KBM-7 (cell line): ENCODE measurements at places on chromosomes 4 and X.

GRCh38 chr4:162683659-162684370, 482.9 kb downstream of the NAF1 start:
- no peak for DNase-seq

DNA sequence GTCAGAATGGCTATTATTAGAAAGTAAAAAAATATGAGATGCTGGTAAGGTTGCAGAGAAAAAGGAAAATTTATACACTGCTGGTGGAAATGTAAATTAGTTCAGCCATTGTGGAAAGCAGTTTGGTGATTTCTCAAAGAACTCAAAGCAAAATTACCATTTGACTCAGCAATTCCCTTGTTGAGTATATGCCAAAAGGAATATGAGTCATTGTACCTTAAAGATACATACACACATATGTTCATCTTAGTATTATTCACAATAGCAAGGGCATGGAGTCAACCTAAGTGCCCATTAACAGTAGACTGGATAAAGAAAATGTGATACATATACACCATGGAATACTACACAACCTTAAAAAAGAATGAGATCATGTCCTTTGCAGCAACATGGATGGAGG, 148.2 kb downstream of the COMMD8 start:
- DNase-seq: no peak

- DNase-seq: peak; percentile 45
Measured at GRCh38 chr4:26069218-26069617, 155.2 kb downstream of the SMIM20 start.

- no peak for DNase-seq
Measured at GRCh38 chr4:37219242-37219641, 25.3 kb upstream of the NWD2 start.

DNA sequence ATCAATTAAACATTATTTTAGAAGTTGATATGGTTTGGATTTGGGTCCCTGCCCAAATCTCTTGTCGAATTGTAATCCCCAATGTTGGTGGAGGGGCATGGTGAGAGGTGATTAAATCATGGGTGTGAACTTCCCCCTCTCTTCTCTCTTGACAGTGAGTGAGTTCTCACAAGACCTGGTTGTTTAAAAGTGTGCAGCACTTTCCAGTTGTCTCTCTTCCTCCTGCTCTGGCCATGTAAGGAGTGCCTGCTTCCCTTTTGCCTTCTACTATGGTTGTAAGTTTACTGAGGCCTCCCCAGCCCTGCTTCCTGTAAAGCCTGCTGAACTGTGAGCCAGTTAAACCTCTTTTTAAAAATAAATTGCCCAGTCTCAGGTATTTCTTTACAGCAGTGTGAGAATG, 141.4 kb downstream of the GALNTL6 start:
- peak; percentile 54 for DNase-seq

DNA sequence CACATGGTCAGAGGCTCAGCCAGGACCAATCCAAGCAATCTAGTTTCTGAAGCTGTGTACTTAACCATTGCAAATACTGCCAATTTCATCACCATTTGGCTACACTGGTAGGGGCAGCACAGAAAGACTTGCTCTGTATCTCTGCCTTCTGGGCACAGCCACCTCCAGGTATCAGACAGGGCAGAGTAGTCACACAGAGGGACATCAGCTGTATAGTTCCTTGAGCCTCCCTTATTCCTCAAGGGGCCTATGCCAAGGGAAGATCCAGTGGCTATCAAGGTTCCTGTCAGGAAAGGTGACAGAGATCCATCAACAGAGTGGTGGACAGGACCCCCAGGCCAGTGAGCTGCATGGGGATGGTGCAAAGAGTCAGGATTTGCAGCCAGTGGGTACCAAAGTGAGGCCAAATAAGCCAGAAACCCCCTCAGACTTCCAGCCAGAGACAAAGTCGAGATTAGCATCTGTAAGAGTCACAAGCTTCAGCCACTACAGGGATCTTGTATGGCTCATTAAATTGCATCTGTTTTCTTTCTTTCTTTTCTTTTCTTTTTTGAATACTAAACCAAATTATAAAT, 381.6 kb upstream of the CPEB2 start:
- no peak for DNase-seq

- DNase-seq: no peak
Measured at GRCh38 chr4:183153190-183153916, 54.3 kb downstream of the WWC2 start.

DNA sequence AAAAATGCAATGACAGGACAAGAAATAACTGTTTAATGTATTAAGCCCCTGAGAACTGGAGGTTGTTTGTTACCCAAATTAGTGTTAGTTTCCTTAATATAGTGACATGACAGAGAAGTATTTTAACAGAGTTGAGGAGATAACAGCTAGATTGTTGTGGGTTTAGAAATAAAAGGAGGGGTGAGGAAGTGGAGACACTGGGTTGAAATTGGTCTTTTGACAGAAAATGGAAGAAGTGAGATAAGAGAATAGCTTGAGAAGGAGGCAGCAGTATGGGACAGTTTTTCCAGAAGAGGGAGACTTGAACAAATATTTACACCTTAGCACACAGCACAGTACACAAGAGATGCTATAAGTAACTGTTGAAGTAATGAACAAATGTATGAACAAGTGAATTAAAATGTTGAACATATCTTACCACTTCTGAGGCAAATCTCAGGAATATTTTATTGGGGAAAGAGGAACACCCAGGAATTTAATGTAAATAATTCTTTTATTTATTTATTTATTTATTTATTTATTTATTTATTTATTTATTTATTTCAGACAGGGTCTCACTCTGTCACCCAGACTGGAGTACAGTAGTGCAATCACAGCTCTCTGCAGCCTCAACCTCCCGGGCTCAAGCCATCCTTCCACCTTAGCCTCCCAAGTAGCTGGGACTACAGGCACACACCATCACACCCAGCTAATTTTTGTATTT, 58.0 kb upstream of the EGFL6 start:
- DNase-seq: no peak

- no peak for DNase-seq
Measured at GRCh38 chr4:102524691-102525090, 23.5 kb downstream of the NFKB1 start.

DNA sequence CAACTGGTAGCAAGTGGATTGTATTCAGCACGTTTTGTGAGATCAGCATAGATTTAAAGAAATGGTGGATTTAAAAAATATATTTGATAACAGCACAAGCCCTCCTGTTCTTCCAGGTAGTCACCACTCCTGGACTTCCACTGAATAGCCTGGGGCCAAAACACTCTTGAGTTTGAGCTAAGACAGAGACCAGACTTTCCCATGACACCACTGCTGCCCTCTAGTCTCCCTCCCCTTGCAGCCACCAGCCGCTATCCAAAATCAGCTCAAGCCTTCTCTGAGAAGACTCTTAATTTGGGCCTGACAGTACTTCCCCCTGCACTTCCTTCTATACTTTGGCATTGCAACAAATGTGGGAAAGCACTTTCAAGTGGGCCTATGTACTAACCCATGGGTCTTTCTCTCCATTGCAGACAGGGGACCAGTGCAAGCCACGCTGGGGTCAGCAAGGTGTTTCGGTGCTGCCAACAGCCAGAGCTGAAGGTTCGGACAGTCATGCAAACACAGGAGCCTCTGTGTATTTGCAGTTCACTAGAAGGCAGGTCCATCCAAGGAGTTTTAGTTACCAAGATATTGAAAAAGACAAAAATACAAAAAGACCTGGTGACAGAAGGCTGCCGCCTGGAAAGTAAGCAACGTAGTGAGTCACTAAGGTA, 40.5 kb upstream of the KLHL13 start:
- DNase-seq: no peak

GRCh38 chr4:173547889-173548288, 17.9 kb upstream of the HAND2 start:
- DNase-seq: no peak

DNA sequence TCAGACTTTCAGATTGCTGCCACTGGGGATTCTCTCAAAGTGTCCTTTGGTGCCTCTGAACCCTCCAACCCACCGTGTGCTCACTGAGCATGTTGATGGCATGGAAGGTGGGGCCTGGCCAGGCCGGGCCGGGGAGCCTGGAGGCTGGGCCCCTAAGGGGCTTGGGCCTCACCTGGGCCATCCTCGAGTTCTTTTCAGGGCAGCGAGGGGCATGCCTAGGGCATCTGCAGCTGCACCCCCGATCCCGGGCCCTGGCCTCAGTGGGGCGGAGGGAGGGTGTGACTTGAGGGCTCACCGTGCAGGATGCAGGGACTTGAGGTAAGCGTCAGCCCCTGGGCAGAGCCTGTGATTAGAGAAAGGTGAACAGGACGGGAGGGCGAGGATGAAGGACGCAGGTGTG, 1.6 kb upstream of the SH3TC1 start:
- DNase-seq: no peak

DNA sequence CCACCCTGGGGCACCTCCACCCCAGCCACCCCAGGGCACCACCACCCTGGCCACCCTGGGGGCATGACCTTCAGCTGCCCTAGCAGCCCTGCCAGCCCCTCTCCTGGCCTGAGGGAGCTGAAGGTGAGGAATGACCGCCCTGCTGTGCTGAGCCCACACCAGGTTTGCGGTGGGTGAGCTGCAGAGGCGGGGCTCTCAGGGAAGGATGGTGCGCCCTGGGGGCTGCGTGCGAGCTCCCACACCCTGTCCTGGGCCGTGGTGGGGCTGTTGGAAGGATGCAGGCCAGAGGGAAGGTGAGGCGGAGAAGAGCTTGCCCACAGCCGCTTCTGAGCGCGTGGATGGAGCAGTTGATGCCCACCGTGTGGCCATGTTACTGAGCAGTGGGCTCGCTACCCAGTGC, 17.7 kb downstream of the UVSSA start:
- DNase-seq: no peak

DNA sequence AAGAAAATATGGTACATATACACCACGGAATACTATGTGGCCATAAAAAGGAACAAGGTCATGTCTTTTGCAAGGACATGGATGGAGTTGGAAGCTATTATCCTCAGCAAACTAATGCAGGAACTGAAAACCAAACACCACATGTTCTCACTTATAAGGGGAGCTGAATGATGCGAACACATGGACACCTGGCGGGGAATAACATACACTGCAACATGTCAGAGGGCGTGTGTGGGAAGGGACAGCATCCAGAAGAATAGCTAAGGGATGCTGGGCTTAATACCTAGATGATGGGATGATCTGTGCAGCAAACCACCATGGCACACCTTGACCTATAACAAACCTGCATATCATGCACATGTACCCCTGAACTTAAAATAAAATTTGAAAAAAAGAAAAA, 19.5 kb upstream of the CNKSR2 start:
- no peak for DNase-seq

DNA sequence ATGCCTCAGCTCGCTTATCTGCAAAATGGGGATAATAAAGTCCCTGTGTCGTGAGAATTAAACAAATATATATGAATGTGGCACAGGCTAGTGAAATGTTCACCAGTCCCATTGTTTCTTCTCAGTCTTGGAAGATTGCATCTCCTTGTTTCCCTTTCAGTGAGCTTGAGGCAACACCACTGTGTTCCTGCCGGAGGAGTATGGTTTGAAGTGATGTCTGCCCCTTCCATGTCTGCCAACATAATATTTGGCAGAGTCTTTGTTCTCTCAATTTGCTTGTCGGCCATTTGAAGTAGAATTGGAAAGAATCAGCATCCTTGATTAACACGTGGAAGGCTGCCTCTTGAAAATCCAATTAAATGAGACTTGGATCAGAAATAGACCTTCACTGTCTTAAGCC, 1088.5 kb upstream of the INTU start:
- DNase-seq: no peak

DNA sequence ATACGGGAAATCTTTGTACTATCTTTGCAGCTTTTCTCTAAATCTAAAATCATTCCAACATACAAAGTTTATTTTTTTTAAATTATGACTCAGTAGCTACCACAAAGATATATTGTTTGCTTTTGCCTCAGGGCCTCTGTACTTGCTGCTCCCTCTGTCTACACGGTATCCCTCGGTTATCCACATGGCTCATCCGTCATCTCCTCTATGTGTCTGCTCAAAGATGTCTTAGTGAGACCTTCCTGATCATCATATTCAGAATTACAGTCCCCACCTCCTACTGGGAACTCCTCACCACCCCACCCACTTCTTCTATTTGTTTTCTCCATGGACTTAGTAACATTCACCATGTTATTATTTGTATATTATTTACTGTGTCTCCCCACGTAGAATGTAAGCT, 107.8 kb downstream of the PARM1 start:
- DNase-seq: no peak

DNA sequence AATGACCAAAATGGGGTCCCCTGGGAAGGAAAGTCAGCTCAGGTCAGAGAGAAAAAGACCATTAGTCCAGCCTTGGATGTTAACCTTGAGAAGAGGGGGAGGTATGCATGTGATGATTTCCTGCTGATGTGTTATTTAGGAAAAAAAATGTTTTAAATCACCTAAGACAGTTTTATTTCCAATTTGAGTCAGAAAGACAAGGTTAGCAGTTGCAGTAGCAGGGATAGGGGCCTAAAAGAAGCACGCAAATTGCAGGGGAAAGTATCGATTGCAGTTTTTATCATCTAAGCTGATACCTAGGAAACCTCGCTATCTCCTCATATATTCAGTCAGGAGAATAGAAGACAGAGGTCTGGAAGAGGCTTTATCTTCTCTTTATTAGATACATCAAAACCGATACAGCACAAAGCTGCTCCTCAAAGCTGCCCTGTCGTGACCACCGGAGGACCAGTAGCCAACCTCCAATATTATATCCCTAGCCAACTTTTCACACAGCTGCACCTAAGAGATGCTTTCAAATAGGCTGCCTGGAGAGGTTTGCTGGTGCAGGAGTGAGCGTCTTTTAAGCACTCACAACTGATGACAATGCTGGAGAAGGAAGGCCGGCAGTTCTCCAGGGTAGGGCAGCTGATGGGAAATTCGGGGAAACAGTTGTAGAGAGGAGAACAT, 289.4 kb downstream of the INPP4B start:
- DNase-seq: no peak

- DNase-seq: no peak
Measured at GRCh38 chr4:147052361-147052760, 106.7 kb upstream of the TTC29 start.

DNA sequence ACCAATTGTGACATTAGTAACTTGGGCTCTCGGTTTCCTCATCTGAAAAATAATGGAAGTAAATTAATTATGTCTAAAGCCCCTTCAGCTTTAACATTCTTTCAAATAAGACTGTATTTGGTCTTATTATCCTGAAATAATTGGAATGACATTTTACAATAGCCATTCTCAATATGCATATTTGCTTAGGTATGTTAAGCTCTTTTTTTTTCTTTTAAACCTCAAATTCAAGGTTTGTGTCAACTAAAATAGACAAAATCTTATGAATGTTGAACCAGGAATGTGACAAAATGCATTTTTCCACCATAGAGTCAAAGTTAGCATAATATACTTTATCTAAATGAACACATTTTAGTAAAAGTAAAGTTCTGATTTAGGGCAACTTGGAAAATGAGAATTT, 34.4 kb upstream of the TET2 start:
- no peak for DNase-seq

GRCh38 chr4:72918362-72918761, 151.2 kb downstream of the COX18 start:
- DNase-seq: peak; percentile 1

- no peak for DNase-seq
Measured at GRCh38 chr4:166635367-166635766, 598.9 kb downstream of the SPOCK3 start.

DNA sequence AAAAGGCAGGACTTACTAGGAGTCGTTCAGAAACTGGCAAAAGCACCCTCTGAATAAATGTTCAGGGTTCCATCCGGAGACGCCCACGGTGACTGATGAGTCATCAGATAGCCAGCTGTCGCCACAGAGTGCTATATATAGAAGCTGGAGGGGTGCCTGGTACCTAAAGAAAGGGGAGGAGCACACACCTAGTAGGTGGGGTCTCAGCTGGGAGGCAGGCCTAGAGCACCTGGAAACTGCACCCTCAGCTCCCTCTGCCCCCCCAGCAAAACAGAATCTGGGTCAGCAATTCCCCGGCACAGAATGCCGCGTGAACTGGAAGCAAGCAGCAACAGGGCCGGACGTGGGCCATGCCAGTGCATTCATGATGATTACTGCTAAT, 242.0 kb downstream of the BCOR start:
- peak; percentile 60 for DNase-seq
